RPMI7951 (cell line): ENCODE measurements at places on chromosomes 7 and 10.

GRCh38 chr10:3827266-3827665, 42.3 kb upstream of the KLF6 start:
- no peak for DNase-seq

DNA sequence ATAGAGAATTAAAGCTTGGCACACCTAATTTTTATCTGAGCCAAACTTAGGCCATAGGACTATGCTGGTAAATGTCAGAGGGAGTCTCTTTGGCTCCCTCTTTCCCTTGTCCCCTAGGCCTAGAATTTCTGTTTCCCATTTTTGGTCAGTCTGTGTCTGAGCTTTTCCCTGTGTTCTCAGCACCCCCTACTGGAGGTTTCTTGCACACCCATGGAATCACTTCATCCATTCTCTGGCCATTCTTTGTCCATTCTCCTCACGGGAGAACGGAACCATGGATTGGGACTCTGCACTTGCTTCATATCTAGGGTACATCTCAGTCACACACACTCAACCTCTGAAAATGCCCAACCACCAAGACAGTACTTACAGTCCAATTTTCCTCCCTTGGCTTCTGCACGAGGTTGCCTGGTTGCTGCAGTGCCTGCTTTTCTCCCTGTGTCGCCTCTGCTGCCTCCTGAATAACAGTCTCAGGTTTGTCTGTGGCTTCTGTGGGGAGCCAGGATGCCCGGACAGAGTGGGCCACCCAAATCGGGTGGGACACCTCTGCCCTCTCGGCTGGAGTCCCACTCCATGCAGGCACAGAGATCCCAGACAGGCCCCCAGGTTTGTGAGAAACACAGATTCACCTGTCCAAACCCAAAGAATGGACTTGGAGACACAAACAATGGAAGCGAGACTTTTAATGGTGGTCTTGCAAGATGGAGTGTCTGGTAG, 35.1 kb upstream of the DNAH11 start:
- peak; percentile 57 for DNase-seq

- DNase-seq: no peak
Observed at GRCh38 chr10:103775776-103776175, 79.6 kb downstream of the SH3PXD2A start.

DNA sequence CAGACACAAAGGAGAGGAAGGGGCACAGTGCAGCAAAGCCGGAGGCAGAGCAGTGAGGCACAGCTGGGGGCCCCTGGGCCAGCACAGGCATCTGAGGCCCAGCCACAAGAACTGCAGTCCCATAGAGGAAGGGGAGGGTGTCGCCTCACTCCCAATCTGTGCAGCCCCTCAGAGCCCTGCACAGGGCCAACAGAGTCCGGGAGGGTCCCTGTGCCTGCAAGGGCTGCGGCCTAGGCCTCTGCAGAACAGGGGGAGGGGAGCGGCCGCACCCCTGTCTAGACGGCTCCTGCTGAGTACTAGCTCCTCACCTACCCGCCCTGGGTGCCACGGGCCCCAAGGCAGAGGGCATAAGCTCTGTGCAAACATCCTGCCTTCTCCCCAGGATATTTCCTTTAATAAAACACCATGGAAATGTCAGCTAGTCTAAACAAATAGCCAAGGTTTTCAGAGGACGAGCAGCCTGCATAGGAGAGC, 32.4 kb upstream of the RET start:
- no peak for DNase-seq
